KBM-7 (cell line): ENCODE measurements at places on chromosomes 4 and X.

GRCh38 chr4:173169428-173170181 is 994 bp downstream of the GALNT7 start:
- peak; percentile 76 for DNase-seq

GRCh38 chr4:16066586-16067128 is 17.2 kb downstream of the PROM1 start:
- no peak for DNase-seq

DNA sequence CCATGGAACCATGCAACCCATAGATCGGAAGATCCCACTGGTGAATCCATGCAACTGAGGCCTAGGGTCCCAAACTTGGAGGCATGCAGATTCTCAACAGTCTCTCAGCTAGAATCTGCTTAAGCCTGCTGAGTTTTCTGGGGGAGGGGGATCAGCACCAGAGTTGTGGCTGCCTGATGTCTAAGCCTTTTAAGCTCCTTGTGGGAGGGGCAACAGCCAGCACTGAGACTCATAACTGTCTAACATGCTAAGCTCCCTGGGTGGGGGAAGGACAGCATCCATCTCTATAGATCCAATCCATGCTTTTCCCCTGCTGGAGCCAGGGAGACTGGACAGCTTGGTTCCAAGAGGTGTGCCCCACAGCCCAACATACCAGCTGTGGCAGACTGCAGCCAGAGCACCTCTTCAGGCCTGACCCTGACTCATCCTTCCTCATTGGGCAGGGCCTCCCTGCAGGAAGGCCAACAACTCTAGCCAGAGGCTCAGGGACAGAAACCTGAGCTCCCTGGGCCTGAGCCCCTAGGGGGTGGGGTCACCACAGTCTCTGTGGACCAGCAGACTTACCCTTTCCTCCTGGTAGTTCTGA is 300.1 kb upstream of the SLC7A11 start:
- no peak for DNase-seq

DNA sequence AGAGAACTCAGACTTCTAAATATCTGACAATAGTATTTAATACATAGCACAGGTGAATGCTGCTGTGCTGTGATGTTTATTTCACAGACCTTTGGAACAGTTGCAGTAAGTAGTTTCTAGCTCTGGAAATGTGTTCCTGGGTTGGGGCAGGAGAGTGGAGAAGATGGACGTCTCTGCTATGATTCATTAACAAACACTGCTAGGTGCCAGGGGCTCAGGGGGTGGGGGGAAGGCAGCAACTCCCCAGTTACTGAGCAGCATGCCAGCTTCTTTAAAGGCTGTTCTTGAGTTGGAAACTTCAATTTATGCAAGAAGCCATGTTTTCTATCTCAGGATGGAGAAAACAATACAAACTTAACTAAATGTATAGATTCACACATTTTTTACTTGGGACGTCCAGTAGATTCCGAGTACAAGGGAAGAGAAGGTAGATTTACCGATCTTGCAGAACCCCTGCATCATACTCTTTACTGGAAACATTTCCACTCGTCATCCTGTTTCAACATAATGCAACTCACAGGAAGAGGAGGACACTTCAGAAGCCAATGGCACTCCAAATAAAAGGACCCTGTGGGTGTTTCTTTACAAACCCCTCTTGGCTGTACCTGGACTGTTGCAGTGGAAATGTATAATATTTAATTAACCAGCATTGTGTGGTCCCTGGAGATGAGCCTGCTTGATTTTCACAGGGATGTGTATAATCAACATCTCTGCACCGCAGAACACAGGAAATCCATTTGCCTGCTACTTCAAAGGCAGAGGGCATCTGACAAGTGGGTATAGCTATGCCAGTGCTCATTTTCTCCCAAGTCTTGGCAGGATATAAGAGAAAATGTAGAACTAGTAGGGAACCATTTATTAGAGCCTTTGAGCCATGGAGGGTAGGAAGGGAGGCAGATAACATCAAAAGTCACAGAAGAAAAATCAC is 171.4 kb downstream of the SH3KBP1 start:
- no peak for DNase-seq

- DNase-seq: no peak
These were observed 107.6 kb upstream of the BANK1 start for GRCh38 chr4:101682946-101683345.

- DNase-seq: peak; percentile 43
These were observed 807 bp downstream of the SEL1L3 start for GRCh38 chr4:25861951-25862410.

GRCh38 chr4:54516556-54517215 is 141.1 kb upstream of the KIT start:
- no peak for DNase-seq

- no peak for DNase-seq
These were observed 43.1 kb downstream of the MRPL1 start for GRCh38 chr4:77905651-77906263.

DNA sequence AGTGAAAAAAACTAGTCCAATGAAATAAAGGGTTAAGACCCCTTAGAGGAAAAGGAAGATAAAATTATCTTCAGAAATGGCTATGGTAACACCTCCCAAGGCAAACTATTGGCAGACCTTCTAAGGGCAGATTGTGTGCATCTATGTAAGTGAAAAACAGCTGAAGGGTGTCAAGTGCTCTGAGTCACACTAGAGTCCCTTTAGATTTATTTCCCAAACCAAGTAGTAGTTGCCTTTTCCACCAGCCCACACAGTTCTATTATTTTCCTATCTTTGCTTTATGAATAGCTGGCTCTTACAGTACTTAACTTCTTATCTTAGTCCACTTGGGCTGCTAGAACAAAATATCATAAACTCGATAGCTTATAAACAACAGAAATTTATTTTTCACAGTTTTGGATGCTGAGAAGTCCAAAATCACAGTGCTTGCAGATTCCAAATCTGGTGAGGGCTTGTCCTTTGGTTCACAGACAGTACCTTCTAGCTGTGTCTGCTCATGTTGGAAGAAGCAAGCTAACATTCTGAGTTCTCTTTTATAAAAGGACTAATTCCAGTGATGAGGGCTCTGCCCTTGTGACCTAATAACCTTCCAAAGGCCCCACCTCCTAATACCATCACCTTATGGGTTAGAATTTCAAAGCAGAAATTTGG is 143.6 kb downstream of the GRID2 start:
- DNase-seq: no peak

GRCh38 chr4:6855692-6856297 is 53.8 kb upstream of the TBC1D14 start:
- DNase-seq: peak; percentile 48

GRCh38 chr4:88706574-88706973 is 8.9 kb upstream of the NAP1L5 start:
- peak; percentile 12 for DNase-seq

DNA sequence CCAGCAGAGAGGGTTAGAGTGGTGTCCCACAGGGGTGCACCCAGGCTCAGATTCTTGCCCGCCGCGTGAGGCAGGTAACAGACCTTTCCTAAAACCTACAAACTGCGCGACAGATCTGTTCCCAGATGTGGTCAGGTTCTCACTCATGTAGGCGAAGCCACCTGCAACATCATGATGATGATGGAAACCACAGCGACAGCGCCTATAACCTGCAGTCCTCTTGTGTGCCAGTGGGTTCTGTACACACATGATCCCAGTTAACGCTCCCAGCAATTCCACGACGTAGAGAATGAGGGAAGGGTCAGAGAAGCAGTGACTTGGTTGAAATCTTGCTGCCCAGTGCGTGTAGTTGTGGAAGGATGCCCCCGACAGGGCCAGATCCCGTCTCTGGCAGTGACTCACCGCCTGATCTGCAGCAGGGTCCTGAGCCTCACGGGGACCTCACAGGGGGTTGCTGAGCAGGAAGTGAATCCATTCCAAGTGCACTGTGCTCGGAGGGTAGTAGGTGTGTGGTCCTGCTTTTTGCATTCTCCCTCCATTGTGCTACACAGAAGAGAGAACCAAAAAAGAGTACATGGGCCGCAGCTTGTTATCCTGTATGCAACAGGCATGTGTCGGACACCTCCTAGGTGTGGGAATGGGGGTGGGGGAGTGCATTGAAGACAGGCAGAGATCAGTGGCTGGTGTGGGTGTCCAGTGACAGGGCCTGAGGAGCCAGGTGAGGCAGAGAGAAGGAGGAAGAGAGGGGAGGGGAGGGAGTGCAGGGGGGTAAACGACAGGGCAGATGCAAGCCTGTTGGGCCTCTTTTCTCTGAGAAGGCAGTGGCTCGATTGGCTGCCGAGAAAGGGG is 66.6 kb downstream of the MTMR1 start:
- DNase-seq: no peak

GRCh38 chrX:46642145-46642544 is 68.6 kb downstream of the CHST7 start:
- peak; percentile 80 for DNase-seq

DNA sequence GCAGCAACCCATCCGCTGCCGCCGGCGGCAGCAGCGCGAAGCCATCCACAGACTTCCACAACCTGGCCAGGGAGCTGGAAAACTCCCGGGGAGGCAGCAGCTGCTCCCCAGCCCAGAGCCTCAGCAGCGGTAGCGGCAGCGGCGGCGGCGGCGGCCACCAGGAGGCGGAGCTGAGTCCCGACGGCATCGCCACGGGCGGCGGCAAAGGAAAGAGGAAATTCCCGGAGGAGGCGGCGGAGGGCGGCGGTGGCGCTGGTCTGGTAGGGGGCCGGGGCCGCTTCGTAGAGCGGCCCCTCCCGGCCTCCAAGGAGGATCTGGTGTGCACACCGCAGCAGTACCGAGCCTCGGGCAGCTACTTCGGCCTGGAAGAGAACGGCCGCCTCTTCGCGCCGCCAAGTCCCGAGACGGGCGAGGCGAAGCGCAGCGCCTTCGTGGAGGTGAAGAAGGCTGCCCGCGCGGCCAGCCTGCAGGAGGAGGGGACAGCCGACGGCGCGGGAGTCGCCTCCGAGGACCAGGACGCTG is 4.9 kb downstream of the PRDM8 start:
- DNase-seq: peak; percentile 90

- no peak for DNase-seq
These were observed 107.4 kb upstream of the ANK2 start for GRCh38 chr4:112942077-112942476.
